ENCODE measurements at places on chromosomes 7 and 10.

GRCh38 chr7:112995059-112995824 lies 91.4 kb downstream of the GPR85 start:
- no peak for DNase-seq

- DNase-seq = no peak
Observed at GRCh38 chr10:89518876-89519842, 16.2 kb downstream of the SLC16A12 start.

GRCh38 chr7:18157233-18157632 lies 129.6 kb upstream of the PRPS1L1 start:
- no peak for DNase-seq

DNA sequence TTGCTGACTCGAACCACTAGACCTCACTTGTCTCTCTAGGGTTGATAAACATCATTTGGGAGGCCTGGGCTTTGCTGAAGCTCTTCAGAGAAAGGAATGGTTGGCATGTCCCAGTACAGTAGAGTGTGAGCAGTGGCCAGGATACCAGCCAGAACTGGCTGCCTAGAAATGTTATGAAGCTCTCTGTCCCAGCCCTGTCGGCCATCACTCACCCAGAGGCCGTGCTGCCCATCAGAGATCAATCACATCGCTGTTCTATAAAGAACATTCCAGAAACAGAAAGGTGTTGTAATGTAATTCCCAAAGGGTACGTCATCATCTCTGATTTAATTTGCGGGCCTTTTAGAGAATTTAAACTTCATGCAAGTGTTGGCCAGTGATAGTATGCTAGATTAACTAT lies 111.5 kb downstream of the PRPF18 start:
- DNase-seq = no peak

GRCh38 chr10:73780966-73781365 lies 882 bp upstream of the CHCHD1 start:
- DNase-seq = no peak
